A673 (cell line): ENCODE measurements at places on chromosomes 5 and 9. TPM values are rescaled to one million over a fixed set of nuclear protein-coding genes. Genes with fewer than 3 reads are reported as not detected.

- DNase-seq, result no peak
These were observed 1.3 kb downstream of the SCGB3A2 start for GRCh38 chr5:147879784-147880183.

- DNase-seq, result no peak
These were observed 19.1 kb downstream of the AUH start for GRCh38 chr9:91342575-91342974.

GRCh38 chr5:71877511-71877910 lies 158.4 kb downstream of the CARTPT start:
- DNase-seq, result no peak

GIN1 gene
- total RNA-seq, result 8.0 and 12.5 TPM in 2 replicates
